Left forelimb (tissue), 1 donor: ENCODE measurements at places on chromosomes 7 and 10.

DNA sequence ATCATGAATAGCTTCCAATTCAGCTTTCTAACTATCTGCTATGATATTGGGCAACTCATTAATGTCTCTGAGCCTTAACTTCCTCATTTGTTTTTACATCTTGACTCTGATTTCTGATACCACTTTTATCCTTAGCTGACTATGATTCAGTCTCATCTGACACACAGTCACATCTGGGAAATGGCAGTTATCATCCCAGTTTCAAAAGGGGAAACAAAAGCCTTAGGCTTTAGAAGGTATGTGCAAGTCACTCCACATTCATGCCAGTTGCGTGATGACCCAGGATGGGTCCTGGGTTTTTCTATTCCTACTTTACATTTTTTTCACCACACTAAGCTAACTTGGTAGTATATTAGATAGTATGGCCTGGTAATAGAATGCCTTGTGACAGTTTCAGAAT is 12.7 kb downstream of the SCIN start:
- no peak for DNase-seq

DNA sequence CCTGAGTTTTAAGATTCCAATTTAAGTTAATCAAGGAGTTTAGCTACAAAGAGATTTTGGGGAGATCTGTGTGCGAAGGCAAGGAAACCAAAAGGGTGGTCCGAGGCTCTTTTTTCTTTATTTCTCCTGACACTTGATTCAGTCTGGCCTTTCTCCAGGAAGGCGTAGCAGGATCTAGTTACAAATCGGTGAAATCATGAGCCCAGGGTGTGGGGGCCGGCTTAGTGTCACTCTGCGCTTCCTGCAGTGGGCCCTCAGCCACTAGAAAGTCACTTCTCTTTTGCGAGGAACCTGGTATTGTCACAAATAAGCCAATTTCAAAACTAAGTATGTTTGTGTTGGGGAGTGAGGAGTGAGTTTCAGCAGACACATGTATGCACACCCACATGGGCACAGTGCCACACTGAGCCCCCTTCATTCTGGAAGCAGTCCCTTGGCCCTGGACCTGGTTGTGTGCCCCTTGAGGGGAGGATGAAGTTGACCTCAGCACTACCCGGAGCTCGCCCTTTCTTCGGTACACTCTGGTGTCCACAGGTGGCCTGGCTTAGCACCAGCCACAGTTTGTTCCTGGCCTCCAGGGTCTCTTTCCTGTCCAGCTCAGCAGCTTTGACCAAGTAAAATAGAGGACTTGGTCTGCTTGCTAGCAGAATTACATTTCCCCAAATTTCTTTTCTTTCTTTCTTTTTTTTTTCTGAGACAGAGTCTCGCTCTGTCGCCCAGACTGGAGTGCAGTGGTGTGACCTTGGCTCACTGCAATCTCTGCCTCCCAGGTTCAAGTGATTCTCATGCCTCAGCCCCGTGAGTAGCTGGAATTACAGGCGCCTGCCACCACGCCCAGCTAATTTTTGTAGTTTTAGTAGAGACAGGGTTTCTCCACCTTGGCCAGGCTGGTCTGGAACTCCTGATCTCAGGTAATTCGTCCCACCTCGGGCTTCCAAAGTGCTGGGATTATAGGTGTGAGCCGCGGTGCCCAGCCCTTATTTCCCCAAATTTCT is 84.0 kb upstream of the BTBD16 start:
- no peak for DNase-seq

GRCh38 chr10:19832699-19833098 is 16.5 kb downstream of the PLXDC2 start:
- DNase-seq: no peak

- peak; percentile 79 for DNase-seq
These were observed 76.3 kb downstream of the CLIP2 start for GRCh38 chr7:74365322-74366022.

GRCh38 chr10:26441491-26442214 is 3.5 kb downstream of the APBB1IP start:
- no peak for DNase-seq

DNA sequence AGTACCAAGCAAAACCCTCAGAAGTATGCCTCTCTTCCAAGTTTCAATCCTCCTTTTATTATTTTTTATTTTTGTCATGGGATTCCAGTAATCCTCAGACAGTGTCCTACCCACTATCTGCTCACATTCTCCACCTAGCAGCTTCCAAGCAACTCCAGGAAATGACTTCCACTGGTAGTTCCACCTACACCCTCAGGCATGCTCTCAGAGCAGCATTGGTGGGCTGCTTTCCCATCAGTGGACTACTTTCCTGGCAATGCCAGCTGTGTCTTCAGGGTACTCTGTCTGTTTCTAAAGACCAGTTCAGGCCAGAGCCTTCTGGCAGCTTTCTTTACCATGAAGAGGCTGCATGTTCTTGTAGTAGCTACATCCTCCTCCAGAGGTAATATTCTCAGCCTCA is 244.0 kb downstream of the HGF start:
- no peak for DNase-seq

DNA sequence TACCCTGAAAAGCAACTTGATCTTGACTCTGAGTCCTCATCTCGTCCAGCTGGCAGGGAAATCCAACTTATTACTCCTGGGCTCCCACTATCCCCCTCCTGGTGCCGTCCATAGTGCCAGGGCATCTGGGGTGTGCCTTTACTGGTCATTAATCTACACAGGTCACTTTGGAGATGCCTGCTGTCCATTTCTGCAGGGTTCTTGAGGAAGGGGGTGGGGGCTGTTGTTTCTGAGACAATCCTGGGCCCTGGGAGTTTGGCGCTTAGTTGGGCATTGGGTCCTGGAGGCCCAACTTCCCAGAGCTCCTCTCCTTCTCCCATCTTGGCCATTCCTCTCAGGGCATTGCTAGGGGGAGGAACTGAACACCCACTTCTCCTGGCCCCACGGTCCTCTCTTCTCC is 6.0 kb upstream of the TACR2 start:
- no peak for DNase-seq
